ENCODE measurements at places on chromosomes 11 and 22.

DNA sequence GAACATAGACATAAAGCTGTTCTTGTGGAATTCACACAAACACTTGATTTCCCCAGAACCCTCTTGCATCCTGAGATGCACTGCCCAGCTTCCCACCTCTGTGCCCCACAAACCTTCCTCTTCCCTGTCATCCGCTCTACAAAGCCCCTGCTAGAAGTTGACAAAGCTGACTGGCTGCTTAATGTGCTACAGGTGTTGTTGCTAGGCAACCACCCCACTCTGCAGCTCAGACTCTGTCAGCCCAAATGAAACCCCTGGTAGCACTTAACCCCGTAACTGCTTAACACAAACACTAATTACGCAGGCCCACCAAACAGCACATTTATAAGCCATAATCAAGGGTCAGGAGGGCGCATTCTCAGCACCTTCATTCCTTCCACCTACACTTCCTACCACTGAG lies 172.0 kb upstream of the CADM1 start:
- peak; percentile 24 for DNase-seq

GRCh38 chr11:24617856-24618255 lies 121.0 kb downstream of the LUZP2 start:
- DNase-seq: no peak

DNA sequence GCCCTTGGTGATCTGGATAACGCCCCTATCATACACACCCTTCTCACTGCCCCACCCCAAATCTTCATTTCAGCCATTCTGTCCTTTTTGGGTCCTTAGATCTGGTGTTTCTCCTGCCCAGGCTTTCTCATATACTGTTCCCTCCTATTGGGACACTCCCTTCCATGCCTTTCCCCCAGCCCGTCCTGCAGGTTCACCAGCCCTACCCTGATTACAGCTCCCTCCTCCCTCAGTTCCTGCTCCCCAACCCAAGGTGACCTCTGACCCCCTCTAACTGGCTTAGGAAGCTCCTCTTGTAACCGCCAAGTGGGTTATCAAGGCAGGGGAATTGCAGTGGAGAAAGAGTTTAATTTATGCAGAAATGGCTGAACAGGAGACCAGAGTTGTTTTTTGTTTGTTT lies 13.0 kb downstream of the MTFP1 start:
- no peak for DNase-seq

DNA sequence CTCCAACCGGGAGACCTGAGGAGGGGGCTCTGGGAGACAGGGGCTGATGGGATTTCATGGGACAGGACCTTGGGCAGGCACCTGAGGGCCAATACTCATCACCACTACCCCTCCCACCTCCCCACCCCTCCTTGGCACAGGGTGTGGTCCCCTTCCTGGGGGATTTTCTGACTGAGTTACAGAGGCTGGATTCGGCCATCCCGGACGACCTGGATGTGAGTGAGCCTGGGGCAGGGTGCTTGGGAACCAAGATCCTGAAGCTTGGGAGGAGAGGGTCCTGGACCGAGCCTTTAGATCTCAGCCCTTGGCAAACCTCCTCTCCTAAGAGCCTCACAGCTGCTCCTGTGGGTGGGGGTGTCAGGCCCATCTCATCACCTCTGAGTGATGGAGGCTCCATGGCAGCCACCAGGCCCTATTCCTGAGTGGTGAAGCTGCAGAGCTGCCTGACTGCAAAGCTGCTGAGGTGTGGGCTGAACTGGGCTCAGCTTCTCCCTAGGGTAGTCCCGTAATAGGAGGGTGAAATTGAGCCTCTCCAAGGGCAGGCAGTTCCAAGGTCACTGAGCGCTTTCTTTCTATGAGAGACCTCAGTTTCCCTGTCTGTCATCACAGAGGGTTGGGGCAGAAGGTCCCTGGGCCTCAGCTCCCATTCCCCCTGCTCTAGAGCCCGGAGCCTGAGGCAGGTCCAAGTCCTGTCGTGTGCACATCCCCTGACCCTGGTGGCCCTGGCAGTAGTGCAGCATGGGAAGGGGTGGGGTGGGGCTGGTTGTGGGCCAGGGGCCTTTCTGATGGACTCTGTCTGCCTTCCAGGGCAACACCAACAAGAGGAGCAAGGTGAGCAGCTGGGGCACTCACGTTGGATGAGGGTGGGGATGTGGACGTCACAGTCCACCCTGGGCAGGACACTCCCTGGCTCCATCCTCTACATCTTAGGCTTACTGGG lies 6.5 kb downstream of the RGL4 start:
- no peak for DNase-seq

GRCh38 chr22:50303515-50303847 lies 4.0 kb downstream of the PLXNB2 start:
- no peak for DNase-seq

GRCh38 chr11:4697585-4697984 lies at the start of gene OR51E2:
TSS of gene OR51E2 (minus strand) at chr11:4697853. CDS start at chr11:4682711, 15,142 bp downstream.
- DNase-seq: no peak

DNA sequence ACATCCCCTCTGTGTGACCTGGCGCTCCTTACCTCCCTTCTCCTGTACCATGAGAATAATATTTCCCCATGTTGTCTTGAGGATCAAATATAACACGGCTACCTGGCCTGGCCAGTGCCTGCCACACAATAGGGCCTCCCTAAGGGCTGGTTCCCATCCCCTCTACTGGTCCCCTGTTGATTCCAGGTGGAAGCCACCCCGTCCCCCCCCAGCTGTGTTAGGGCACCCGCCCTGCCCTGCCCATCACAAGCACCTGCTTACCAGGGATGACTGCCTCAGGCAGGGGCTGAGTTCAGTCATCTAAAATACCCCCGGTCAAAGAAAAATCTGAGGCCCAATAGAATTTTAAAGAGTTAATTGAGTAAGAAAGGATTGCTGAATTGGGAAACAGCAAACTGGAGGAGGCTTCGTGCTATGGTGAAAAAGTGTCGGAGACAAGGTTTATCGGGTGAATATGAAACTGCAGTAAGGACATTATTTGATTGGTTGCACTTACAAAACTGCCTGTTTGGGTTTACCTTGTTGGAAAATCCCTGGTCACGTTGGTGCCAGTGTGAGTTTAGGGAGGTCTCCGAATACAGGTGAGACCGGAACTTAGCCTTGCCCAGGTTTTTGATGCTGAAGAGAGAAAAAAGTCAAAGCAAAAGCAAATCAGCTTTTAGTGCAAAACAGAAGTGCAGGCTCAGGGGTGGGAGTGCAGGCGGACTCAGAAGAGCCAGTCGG lies 5.2 kb downstream of the APOL1 start:
- DNase-seq: no peak

DNA sequence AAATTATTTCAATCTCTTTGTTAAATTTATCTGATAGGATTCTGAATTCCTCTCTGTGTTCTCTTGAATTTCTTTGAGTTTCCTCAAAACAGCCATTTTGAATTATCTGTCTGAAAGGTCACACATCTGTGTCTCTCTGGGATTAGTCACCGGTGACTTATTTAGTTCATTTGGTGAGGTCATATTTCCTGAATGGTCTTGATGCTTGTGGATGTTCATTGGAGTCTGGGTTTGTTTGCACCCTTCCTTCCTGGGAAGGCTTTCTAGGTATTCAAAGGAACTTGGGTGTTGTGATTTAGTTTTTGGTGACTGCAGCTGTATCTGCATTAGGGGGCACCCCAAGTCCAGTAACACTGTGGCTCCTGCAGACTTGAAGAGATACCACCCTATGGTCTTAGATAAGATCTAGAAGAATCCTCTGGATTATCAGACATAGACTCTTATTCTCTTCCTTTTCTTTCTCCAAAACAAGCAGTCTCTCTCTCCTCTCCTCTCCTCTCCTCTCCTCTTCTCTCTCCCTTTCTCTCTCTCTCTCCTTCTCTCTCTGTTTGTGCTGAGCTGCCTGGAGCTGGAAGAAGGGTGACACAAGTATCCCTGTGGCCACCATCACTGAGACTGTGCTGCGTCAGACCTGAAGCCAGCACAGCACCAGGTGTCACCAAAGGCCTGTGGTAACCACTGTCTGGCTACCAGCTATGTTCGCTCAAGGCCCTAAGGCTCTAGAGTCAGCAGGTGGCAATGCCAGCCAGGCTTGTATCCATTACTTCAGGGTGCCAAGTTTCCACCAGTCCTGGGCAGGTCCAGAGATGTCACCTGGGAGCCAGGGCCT lies 3.3 kb upstream of the HEPN1 start:
- no peak for DNase-seq
